ENCODE measurements at places on chromosomes 1 and 21.

DNA sequence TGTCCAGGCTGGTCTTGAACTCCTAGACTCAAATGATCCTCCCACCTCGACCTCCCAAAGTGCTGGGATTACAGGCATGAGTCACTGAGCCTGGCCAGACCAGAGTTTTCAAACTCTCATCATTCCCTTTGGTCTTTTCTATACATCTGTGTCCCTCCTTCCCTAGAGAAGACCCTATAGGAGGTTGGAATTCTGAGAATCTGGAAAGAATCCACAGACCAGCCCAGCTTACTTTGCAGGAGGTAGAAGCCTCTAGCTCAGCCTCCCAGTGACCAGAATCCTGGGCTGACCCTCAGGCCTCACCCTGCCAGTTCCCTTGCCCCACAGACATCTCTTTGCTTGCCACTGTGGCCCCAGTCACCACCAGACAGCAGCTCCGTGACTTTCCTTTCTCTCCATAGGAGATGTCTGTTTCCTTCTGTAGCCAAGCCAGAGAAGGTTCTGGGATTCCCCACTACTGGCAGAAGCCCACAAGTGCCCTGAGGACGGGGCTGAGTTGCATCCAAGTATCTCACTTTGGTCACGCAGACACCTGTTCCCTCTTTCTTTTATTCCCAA lies 34.7 kb upstream of the KHDRBS1 start:
- no peak for DNase-seq
- no peaks in the 10 kb centered on the region for H3K36me3 ChIP-seq
- no peak overlapping the region for H3K27ac ChIP-seq
- H3K27me3 ChIP-seq, result no peaks in the 10 kb centered on the region
- H3K4me3 ChIP-seq, result no peak overlapping the region

- peaks cover 7% of the 10 kb centered on the region for H3K27me3 ChIP-seq
- H3K4me1 ChIP-seq, result peaks cover 28% of the 10 kb centered on the region
- no peak for DNase-seq
Observed at GRCh38 chr1:161079436-161080110, 9.8 kb downstream of the NECTIN4 start.

DNA sequence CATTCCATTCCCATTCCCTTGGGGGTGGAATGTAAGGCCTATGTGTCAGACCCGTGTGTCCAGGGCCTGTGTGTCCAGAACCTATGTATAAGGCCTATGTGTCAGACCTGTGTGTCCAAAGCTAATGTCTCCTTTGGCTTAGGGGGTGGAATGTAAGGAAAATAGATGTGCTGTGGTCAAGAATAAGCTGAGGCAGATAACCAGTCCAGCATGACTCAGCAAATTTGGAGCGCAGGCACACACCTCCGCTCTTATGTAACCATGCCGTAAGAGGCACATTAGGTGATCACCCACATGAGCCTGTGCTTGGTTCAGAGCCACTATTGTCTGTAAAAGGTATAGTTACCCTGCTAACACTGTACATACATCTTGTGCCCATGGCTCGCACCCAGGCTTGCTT lies 150.8 kb upstream of the SGIP1 start:
- no peaks in the 10 kb centered on the region for H3K4me1 ChIP-seq
- H3K4me3 ChIP-seq, result no peak overlapping the region
- H3K27me3 ChIP-seq, result no peaks in the 10 kb centered on the region
- H3K36me3 ChIP-seq, result no peaks in the 10 kb centered on the region
- no peak overlapping the region for H3K27ac ChIP-seq
- no peak for DNase-seq

- H3K27me3 ChIP-seq, result no peaks in the 10 kb centered on the region
- H3K36me3 ChIP-seq, result no peaks in the 10 kb centered on the region
- peak; percentile 26 for DNase-seq
- H3K4me1 ChIP-seq, result peaks cover 86% of the 10 kb centered on the region
Observed at GRCh38 chr1:169106095-169106920, at the start of gene ATP1B1. Gene ATP1B1 (plus strand): TSS chr1:169106690. CDS start chr1:169106830, 140 bp downstream.

GRCh38 chr1:204041803-204042505 lies 31.0 kb upstream of the SOX13 start:
- H3K27me3 ChIP-seq, result no peaks in the 10 kb centered on the region
- H3K36me3 ChIP-seq, result no peaks in the 10 kb centered on the region
- peaks cover 10% of the 10 kb centered on the region for H3K4me1 ChIP-seq
- peak overlapping the region; percentile 69 for H3K27ac ChIP-seq
- H3K4me3 ChIP-seq, result no peak overlapping the region

DNA sequence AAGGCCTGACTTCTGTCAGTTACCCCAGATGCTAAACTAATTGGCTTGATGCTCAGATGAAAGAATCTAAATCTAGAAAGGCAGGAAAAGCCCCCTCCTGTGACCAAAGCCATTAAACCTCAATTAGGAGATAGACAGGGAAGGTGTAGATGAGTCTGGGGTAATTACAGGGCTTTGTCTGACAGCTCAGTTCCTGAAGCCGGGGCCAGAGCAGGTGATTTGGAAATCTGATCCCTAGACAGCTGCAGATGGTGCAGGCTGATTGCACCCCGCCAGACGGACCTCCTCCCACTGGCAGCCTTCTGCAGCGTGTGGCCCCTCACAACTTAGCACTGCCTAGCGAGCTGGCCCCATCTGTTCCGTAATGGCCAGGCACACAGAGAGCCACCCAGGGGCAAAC lies 395.1 kb downstream of the HLX start:
- no peak overlapping the region for H3K4me3 ChIP-seq
- no peak overlapping the region for H3K27ac ChIP-seq
- H3K36me3 ChIP-seq, result no peaks in the 10 kb centered on the region

DNA sequence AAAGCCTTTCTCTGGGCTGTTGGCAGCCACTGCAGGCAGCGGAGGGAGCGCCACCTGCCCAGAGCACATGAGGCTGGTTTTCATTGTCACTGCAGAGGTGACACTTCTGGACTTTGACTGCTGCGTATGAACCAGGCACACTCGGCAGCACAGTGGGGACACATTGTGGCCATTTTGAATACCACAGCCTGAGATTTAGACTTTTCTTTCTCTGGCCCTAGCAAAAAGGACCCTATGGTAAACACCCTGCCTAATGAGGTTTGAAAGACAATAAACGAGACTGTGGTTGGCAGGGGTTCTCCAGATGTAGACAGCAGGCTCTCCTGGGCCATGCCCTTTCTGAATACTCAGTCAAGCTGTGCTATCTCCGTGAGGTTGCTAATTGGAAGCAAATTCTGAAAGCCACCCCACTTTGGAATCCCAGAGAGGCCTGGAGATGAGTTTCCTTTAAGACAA lies 12.0 kb upstream of the KCNE2 start:
- DNase-seq, result no peak
- no peaks in the 10 kb centered on the region for H3K27me3 ChIP-seq
- no peaks in the 10 kb centered on the region for H3K36me3 ChIP-seq
- H3K4me1 ChIP-seq, result peaks cover 7% of the 10 kb centered on the region

GRCh38 chr1:208851366-208851765 lies 607.2 kb upstream of the PLXNA2 start:
- no peak for DNase-seq
- H3K36me3 ChIP-seq, result no peaks in the 10 kb centered on the region
- no peak overlapping the region for H3K4me3 ChIP-seq
- no peaks in the 10 kb centered on the region for H3K4me1 ChIP-seq

- H3K36me3 ChIP-seq, result peaks cover 14% of the 10 kb centered on the region
- H3K4me3 ChIP-seq, result no peak overlapping the region
- no peak for DNase-seq
- H3K27ac ChIP-seq, result peak overlapping the region; percentile 65
- H3K4me1 ChIP-seq, result no peaks in the 10 kb centered on the region
Observed at GRCh38 chr1:208028526-208028925, 117.6 kb upstream of the CD34 start.

- H3K27me3 ChIP-seq, result no peaks in the 10 kb centered on the region
- peaks cover 52% of the 10 kb centered on the region for H3K4me1 ChIP-seq
- no peak overlapping the region for H3K4me3 ChIP-seq
- DNase-seq, result no peak
Observed at GRCh38 chr1:44025816-44026215, 5.4 kb downstream of the SLC6A9 start.

GRCh38 chr1:92444351-92444750 lies 42.4 kb downstream of the GFI1 start:
- H3K27ac ChIP-seq, result no peak overlapping the region
- H3K4me1 ChIP-seq, result no peaks in the 10 kb centered on the region
- no peaks in the 10 kb centered on the region for H3K36me3 ChIP-seq
- no peak overlapping the region for H3K4me3 ChIP-seq
- no peak for DNase-seq

DNA sequence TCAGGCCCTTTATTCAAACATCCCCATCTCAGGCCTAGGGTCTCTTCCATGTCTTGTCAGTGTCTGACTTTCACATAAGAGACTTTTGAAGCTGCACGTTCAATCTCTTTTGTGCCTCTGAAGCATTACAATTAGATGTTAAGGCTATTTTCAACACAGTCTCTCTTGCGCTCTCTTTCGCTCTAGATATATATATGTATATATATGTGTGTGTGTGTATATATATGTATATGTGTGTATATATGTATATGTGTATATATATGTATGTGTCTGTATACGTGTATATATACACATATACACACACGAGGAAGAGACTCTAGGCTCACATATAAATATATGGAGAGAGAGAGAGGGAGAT lies 162.5 kb upstream of the RNPC3 start:
- DNase-seq, result no peak
- H3K4me3 ChIP-seq, result no peak overlapping the region
- no peaks in the 10 kb centered on the region for H3K36me3 ChIP-seq
- H3K27me3 ChIP-seq, result no peaks in the 10 kb centered on the region

GRCh38 chr1:243397613-243398321 lies 141.9 kb downstream of the SDCCAG8 start:
- H3K36me3 ChIP-seq, result no peaks in the 10 kb centered on the region
- no peak overlapping the region for H3K27ac ChIP-seq
- no peak overlapping the region for H3K4me3 ChIP-seq

DNA sequence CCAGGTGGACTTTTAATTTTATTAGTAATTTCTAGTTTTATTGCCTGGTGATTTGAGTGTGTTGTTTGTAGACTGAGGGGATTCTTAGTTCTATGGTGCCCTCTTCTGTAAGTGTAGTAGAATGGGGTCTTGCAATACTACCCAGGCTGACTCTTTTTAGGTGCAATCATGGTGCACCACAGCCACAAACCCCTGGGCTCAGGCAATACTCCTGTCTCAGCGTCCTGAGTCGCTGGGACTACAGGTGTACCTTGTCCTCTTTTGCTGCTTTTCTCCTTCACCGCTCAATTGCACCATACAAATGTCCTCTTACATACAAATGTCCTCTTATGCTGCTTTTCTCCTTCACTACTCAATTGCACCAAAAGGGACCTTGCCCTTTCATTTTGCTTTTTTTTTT lies 43.1 kb downstream of the SCP2 start:
- H3K27ac ChIP-seq, result no peak overlapping the region
- H3K36me3 ChIP-seq, result no peaks in the 10 kb centered on the region
- no peaks in the 10 kb centered on the region for H3K27me3 ChIP-seq

DNA sequence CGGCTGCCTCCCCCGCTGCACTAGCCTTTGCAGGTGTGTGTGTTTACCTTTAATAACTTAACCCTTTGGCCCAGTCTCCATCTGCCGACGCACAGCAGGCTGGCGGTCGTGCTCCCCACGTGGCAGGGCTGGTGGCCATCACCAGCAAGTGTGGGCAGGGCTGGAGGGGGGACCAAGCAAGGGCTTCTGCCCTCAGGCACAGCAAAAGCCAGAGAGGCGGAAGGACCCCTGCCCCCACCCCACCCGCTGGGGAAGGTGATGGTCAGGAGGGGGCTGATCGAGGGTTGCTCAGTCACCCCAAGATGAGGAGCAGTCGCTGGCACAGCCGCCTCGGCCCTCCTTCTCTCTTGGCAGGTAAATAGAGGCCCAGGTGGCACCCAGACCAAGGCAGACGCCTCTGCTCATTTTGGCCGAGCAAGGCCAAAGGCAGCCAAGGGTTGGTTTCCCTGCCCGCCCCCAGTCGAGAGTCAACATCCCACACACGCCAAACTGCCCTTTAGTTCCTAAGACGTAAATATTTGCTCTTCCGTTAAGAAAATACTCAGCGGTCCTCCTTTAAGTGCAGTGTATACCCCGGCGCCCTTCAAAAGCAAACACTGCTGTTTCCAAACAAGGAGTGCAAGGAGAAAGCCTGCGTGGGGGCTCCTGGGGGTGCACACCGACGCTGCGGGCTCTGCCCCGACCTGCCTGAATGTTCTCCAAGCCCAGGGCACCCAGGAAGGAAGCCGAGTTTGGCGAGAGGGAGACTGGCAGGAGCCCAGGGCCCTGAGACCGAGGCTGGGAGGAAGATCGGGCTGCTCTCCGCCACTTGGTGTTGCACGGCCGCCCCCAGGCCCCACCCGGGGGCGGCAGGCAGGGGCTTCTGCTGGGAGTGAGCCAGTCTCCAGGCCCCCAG lies 82.7 kb downstream of the SIK1 start:
- H3K36me3 ChIP-seq, result no peaks in the 10 kb centered on the region
- DNase-seq, result no peak
- H3K27ac ChIP-seq, result peak overlapping the region; percentile 59

DNA sequence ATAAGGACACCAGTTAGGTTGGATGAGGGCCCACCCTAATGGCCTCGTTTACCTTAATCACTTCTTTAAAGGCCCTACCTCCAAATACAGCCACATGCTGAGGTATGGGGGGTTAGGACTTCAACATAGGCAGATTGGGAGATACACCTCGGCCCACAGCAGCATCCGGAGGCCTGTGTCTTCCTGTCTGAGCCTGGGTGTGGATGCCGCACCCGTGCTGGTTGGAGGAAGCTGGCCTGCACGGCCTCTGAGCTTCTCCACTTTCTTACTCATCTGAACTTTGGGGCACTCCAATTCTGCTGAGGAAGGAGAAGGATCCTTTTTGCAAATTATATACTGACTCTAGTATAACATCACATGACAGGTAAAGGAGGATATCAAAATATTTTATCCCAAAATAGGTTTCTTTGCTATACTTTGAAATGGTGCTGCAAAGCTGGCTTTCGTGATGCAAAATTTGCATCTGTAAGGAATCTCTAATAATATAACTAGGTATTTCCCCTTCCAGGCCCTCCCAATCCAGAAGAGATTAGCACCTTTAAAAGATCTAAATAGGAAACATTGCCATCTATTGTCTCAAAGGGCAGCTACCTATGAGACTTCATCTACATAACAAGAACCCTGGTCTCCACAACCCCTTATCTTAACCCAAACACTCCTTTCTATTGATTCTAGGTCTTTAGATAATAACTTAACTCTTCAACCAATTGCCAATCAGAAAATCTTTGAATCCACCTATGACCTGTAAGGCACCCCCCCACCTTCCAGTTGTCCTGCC lies 247.6 kb downstream of the KCNJ6 start:
- H3K27me3 ChIP-seq, result peaks cover 12% of the 10 kb centered on the region
- DNase-seq, result no peak
- H3K4me1 ChIP-seq, result peaks cover 12% of the 10 kb centered on the region
- H3K4me3 ChIP-seq, result no peak overlapping the region
- no peaks in the 10 kb centered on the region for H3K36me3 ChIP-seq

All from esophagus squamous epithelium (tissue), 5 donors.